ENCODE measurements at places on chromosomes 13 and 19. TPM values are rescaled to one million over a fixed set of nuclear protein-coding genes. Genes with fewer than 3 reads are reported as not detected.

GRCh38 chr13:97715763-97716162 lies 237.7 kb upstream of the IPO5 start:
- no peaks in the 10 kb centered on the region for H3K27me3 ChIP-seq
- no peak overlapping the region for H3K4me3 ChIP-seq
- DNase-seq, result no peak
- H3K4me1 ChIP-seq, result no peaks in the 10 kb centered on the region

DNA sequence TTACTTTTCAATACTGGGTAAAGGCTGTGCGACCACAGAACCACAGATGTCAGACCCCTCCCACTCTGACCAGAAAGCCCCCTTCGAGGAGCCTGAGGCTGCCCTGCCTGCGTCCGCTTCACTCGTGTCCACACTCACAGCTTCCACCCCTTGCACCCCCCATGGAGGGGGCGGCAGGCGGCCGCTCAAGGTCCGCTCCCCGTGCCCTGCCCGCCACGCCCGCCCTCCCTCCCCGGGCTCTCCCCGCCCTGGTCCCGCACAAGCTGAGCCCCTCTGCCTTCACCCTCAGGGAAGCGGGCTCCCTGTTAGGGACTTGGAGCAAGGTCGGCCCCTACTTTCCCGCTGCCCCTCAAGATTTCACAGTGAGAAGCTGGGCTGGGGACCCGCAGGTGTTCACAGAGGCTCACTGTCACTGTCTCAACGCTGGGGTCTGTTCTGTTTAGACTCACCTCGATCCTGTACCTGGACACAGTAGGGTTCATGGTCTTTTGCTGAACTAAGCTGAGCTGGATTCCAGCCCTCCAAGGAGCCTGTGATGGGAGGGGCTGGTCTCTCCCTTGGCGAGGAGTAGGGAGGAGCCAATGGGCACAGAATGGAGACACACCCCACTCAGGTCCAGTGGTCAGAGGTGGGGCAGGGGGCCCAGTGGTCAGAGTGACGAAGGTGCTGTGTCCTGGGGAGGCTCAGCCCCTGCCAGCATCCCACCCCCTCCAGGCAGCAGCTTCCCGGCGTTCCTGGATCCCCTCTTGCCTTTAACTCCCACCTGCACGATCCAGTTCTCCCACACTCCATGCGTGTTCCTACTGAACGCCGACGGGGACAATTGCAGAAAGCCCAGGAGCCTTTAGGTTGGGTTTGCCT lies 69.5 kb downstream of the SPACA7 start:
- peak; percentile 13 for DNase-seq
- no peak overlapping the region for H3K4me3 ChIP-seq
- H3K36me3 ChIP-seq, result no peaks in the 10 kb centered on the region
- H3K4me1 ChIP-seq, result no peaks in the 10 kb centered on the region
- no peak overlapping the region for H3K27ac ChIP-seq
- peaks cover 7% of the 10 kb centered on the region for H3K27me3 ChIP-seq

GRCh38 chr19:48158210-48158790 lies 11.8 kb downstream of the LIG1 start:
- H3K4me3 ChIP-seq, result no peak overlapping the region
- no peak for DNase-seq
- H3K27me3 ChIP-seq, result no peaks in the 10 kb centered on the region
- H3K4me1 ChIP-seq, result no peaks in the 10 kb centered on the region
- H3K27ac ChIP-seq, result no peak overlapping the region
- H3K36me3 ChIP-seq, result no peaks in the 10 kb centered on the region

Gene SPRYD7
- 14.1 TPM for total RNA-seq

DNA sequence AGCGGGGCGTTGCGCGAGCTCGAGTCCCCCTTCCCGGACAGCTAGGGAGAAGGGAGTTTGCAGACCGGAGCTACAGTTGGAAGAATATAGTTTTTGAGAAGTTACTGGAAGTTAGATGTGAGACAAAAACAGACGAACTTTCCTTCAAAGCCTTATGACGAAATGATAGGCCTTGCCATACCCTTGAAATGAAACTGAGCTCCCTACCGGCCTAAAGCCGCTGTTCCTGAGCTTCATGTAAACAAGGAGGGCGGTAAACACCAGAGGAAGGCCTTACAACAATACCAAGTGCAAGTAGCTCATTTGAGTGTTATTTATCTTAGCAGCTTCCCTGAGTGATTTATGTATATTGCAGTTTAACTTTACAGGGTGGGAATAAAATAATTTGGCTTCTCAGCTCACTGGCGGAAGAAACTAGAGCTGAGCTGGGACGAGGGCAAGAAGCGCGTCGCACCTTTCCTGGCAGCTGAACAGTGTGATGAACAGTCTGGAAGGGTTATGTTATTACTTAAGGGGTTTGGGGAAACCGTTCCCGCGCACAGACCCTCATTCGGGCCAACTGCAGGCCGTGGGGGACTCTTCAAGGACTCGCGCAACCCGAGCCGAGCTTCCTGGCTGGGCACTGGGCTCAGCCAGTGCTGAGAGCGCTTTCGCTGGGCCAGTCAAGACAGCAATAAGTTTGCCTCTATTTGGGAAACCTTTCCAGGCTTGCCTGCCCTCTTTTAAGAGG lies 111.2 kb downstream of the KCNRG start:
- H3K27ac ChIP-seq, result peak overlapping the region; percentile 98
- peaks cover 31% of the 10 kb centered on the region for H3K27me3 ChIP-seq
- peak overlapping the region; percentile 67 for H3K4me3 ChIP-seq

DNA sequence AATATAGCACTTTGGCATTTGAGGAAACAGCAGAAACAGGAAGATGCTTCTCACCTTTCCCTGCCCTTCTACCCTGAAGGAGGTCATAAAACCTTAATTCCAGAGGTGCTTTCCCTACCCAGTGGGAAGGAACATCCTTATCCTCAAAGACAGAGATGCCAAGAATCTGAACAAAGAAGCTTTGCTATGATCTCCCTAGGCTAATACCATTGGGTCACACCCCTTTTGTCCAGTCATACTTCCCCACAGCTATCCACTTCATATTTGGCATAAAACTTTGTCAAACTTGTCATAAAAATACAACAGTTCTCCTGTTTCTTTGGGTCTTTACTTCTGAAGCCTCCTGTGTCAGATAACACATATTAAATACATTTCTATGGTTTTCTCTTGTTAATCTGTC lies 21.7 kb upstream of the RXFP2 start:
- H3K27ac ChIP-seq, result no peak overlapping the region
- DNase-seq, result no peak
- H3K27me3 ChIP-seq, result no peaks in the 10 kb centered on the region
- H3K4me1 ChIP-seq, result no peaks in the 10 kb centered on the region

Gene EMP3
- 29.4 TPM for total RNA-seq

Gene IGFL3
- not detected for total RNA-seq

DNA sequence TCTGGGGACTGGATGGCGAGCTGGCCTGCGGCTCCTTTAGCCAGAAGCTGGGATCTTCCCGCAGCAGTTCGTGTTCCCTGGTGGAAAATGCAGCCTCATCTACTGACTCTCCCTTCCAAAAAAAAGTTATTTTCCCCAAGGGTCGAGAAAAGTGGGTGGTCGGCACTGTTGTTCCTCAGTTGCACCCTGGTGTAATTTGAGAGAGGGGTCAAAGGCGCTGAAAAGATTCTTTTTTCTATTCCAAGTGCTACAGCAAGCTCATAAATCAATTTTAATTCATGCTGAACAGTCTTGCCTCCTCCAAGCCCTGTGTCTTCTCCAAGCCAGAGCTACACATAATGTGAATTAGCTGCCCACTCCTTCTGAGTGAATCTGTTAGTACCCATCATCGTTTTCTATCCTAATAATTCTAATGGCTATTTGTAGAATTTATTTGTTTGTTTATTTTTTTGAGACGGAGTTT lies 774 bp downstream of the SLC25A15 start:
- H3K27me3 ChIP-seq, result no peaks in the 10 kb centered on the region
- H3K4me1 ChIP-seq, result no peaks in the 10 kb centered on the region
- peak overlapping the region; percentile 79 for H3K4me3 ChIP-seq
- no peak for DNase-seq
- H3K36me3 ChIP-seq, result no peaks in the 10 kb centered on the region

Measured in colonic mucosa (tissue), 4 donors.